Neural progenitor cell (in vitro differentiated cells): ENCODE measurements at places on chromosomes 3 and 15. TPM values are rescaled to one million over a fixed set of nuclear protein-coding genes. Genes with fewer than 3 reads are reported as not detected.

The ACAN gene
- 0.06 and 0.34 TPM in 2 replicates for total RNA-seq

The GOLGA8T gene
- total RNA-seq = not detected in 2 replicates

The GRAMD1C gene
- 10.7 and 12.2 TPM in 2 replicates for total RNA-seq

The GRM2 gene
- 1.9 and 4.9 TPM in 2 replicates for total RNA-seq

The RTP4 gene
- total RNA-seq = not detected in 2 replicates

The ARRDC4 gene
- total RNA-seq = 19.9 and 28.2 TPM in 2 replicates

The CRYGS gene
- 1.1 and 1.4 TPM in 2 replicates for total RNA-seq

The MEGF11 gene
- total RNA-seq = 0.06 and 1.5 TPM in 2 replicates

The GOLGA8M gene
- not detected in 2 replicates for total RNA-seq

The AHSG gene
- total RNA-seq = not detected in 2 replicates

The SPTSSB gene
- total RNA-seq = 1.1 and 1.2 TPM in 2 replicates

The NR1I2 gene
- total RNA-seq = 0.22 and 0.69 TPM in 2 replicates

The NUSAP1 gene
- total RNA-seq = 388 and 525 TPM in 2 replicates

The TAGLN3 gene
- total RNA-seq = 46.6 and 51.2 TPM in 2 replicates

- peak; percentile 30 for DNase-seq
- H3K4me1 ChIP-seq = peaks cover 23% of the 10 kb centered on the region
- H3K4me3 ChIP-seq = peak overlapping the region; percentile 3
- no peaks in the 10 kb centered on the region for H3K27me3 ChIP-seq
- H3K27ac ChIP-seq = no peak overlapping the region
- no peaks in the 10 kb centered on the region for H3K36me3 ChIP-seq
Observed at GRCh38 chr3:177481329-177481728, 284.0 kb upstream of the TBL1XR1 start.

DNA sequence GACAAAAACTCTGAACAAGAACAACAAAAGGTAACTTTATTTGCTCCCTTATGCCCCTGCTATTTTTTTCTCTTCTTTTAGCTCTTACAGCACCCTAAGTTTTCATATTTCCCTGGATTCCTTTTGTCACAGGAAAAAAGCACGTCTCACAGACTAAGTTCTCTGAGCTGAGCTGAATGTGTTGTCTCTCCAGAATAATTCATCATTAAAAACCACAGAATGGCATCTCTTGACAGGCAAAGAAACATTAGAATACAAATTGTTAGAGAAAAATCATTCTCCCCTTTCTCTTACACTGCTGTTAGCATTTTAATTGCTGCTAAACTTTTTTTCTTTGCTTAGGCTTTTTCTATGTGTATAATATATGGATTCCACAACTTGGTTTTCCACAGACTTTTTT lies 48.7 kb upstream of the SECISBP2L start:
- H3K27ac ChIP-seq = no peak overlapping the region
- no peaks in the 10 kb centered on the region for H3K27me3 ChIP-seq
- H3K4me3 ChIP-seq = no peak overlapping the region

GRCh38 chr3:138406606-138407005 lies 27.8 kb upstream of the ESYT3 start:
- no peak for DNase-seq
- no peaks in the 10 kb centered on the region for H3K27me3 ChIP-seq
- H3K27ac ChIP-seq = no peak overlapping the region
- H3K4me1 ChIP-seq = peaks cover 7% of the 10 kb centered on the region
- no peak overlapping the region for H3K4me3 ChIP-seq

DNA sequence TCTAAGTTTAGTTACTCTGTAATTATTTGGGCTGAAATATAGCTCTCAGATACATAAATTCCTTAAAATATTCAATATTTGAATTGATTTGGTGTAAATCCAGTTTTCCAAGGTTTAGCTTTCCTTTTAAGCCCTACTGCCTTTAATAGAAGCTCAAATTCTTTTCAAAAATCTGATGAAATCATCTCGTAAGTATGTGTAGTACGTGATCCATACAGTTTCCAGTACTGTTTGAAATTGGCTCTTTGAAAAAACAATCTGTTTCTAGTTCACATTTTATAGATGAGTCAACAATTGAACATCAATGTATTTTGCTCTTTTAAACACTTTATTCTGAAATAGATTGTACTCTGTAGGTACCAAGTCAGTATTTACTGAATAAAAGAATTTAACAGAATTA lies 84.2 kb downstream of the LRRC49 start:
- no peak overlapping the region for H3K27ac ChIP-seq
- no peaks in the 10 kb centered on the region for H3K27me3 ChIP-seq
- no peaks in the 10 kb centered on the region for H3K4me1 ChIP-seq
- H3K4me3 ChIP-seq = no peak overlapping the region

- no peaks in the 10 kb centered on the region for H3K27me3 ChIP-seq
- no peak for DNase-seq
- no peak overlapping the region for H3K27ac ChIP-seq
- no peaks in the 10 kb centered on the region for H3K36me3 ChIP-seq
- H3K4me1 ChIP-seq = peaks cover 20% of the 10 kb centered on the region
- no peak overlapping the region for H3K4me3 ChIP-seq
Observed at GRCh38 chr3:194869482-194870169, 183.9 kb downstream of the FAM43A start.

GRCh38 chr3:189849262-189849661 lies 218.1 kb downstream of the TP63 start:
- no peaks in the 10 kb centered on the region for H3K27me3 ChIP-seq
- no peak overlapping the region for H3K27ac ChIP-seq
- no peaks in the 10 kb centered on the region for H3K36me3 ChIP-seq
- no peaks in the 10 kb centered on the region for H3K4me1 ChIP-seq
- no peak for DNase-seq

DNA sequence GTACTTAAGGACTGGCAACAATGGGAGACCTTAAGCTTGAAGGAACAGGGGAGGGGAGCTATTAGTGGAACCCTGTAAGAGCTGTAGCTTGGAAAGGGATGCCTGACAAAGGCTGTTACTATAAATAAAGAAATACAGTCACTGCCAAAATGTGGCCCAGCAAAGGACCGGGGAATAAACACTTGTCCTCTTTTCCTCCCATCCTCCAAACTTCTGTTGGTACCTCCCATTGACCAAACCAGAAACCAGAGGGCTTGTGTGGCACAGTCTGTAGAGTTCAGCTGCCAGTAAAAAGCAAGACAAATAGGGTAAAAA lies 25.1 kb upstream of the TCF12 start:
- H3K4me1 ChIP-seq = peaks cover 18% of the 10 kb centered on the region
- H3K36me3 ChIP-seq = no peaks in the 10 kb centered on the region
- DNase-seq = no peak
- H3K4me3 ChIP-seq = no peak overlapping the region
- H3K27ac ChIP-seq = no peak overlapping the region

- H3K4me1 ChIP-seq = no peaks in the 10 kb centered on the region
- no peaks in the 10 kb centered on the region for H3K27me3 ChIP-seq
- no peak overlapping the region for H3K4me3 ChIP-seq
- DNase-seq = no peak
- H3K27ac ChIP-seq = no peak overlapping the region
Observed at GRCh38 chr3:110384601-110385000, 687.0 kb upstream of the NECTIN3 start.

DNA sequence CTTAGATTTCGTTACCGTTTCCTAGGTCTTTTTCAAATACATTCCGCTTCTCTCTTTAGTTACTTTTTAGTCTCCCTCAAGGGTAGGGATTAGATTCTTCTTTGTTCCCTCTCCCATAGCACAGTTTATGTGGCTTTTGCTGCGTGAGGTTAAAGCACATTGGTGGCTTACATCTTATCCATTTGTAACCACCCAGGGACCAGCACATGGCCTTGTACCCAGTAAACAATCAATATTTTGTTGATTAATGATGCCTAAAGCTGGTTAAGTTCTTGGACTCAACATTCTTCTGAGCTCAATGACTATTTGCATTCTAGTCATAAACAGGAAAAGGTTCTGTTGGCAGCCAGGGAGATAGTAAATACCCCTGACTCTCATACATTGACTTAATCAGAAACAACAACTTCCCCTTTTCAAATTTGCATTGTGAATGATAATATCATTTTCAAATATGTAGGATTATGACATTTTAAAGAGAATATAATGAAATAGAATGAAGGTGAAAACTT lies 60.2 kb downstream of the CACNA1D start:
- H3K36me3 ChIP-seq = no peaks in the 10 kb centered on the region
- no peaks in the 10 kb centered on the region for H3K27me3 ChIP-seq

- H3K4me1 ChIP-seq = no peaks in the 10 kb centered on the region
- DNase-seq = no peak
- H3K36me3 ChIP-seq = no peaks in the 10 kb centered on the region
- H3K27ac ChIP-seq = no peak overlapping the region
- no peaks in the 10 kb centered on the region for H3K27me3 ChIP-seq
Observed at GRCh38 chr3:69558912-69559311, 173.0 kb upstream of the FRMD4B start.

DNA sequence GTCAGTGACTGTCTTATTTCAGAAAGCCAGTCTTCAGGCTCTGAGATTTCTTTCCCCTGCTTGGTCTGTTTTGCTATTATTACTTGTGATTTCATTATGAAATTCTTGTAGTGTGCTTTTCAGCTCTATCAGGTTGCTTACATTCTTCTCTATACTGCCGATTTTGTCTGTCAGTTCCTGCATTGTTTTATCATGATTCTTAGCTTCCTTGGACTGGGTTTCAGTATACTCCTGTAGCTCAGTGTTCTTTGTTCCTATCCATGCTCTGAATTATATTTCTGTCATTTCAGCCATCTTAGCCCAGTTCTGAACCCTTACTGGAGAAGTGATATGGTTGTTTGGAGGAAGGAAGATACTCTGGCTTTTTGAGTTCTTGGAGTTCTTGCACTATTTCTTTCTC lies 40.5 kb downstream of the CEP63 start:
- no peak overlapping the region for H3K27ac ChIP-seq
- peaks cover 7% of the 10 kb centered on the region for H3K36me3 ChIP-seq
- no peaks in the 10 kb centered on the region for H3K27me3 ChIP-seq
- no peaks in the 10 kb centered on the region for H3K4me1 ChIP-seq
- H3K4me3 ChIP-seq = no peak overlapping the region
- no peak for DNase-seq

GRCh38 chr3:72161881-72162595 lies 377.1 kb upstream of the PROK2 start:
- no peaks in the 10 kb centered on the region for H3K27me3 ChIP-seq
- H3K4me3 ChIP-seq = no peak overlapping the region
- no peaks in the 10 kb centered on the region for H3K36me3 ChIP-seq

DNA sequence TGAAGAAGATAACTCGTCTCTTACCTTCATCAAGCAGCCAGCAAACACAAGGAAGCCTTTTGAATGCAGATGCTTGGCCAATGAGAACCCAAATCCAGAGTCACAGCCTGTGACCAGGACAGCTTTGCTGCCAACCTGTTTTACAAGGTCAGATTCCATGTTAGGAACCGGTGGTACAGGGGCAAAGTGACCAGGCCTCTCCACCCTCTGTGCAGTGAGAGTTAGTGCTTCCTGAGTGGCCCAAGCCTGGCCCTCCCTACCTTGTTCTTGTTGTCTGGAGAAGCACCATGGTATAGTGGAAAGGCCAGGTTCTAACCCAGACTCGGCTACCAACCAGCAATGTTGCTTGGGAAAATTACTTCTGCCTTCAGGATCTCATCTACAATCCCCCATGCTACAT lies 23.4 kb downstream of the BDH1 start:
- H3K4me3 ChIP-seq = no peak overlapping the region
- no peak for DNase-seq

DNA sequence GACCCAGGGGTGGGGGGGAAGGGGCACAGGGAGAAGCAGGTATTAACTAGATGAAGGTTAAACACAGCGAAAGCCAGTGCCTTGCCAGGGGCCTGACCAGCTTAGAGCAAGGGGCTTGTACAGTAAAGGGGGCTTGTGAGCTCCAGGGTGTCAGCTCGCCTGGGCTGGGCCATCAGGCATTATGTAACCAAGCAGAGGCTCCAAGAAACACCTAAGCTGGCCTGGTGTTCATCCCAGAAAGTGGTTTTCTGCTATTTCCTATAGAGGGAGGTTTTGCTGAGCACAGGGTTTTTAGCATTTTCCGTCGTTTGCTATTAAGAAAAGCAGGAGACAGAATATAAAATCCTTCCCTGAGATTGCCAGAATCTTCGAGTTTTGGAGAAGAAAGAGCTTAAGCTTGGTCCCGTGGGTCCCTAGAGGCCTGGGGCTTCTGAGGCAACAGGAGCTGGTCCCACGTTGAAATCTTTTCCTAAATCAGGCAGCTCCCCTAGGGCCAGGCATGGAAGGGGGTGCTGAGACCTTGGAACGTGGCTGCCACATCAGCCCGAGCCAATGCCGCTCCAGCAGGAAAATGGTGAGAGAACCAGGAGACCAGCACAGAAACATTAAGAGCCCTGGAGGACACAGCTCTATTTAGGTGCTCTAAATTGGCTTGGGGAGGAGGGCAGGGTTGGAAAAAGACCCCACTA lies 71.4 kb downstream of the ISG20 start:
- peaks cover 40% of the 10 kb centered on the region for H3K27me3 ChIP-seq
- no peaks in the 10 kb centered on the region for H3K36me3 ChIP-seq
- no peak overlapping the region for H3K4me3 ChIP-seq
- no peaks in the 10 kb centered on the region for H3K4me1 ChIP-seq
- H3K27ac ChIP-seq = no peak overlapping the region
- DNase-seq = no peak

- no peaks in the 10 kb centered on the region for H3K27me3 ChIP-seq
- no peaks in the 10 kb centered on the region for H3K4me1 ChIP-seq
- no peak for DNase-seq
- H3K36me3 ChIP-seq = no peaks in the 10 kb centered on the region
- H3K4me3 ChIP-seq = no peak overlapping the region
- H3K27ac ChIP-seq = no peak overlapping the region
Observed at GRCh38 chr3:158279609-158280008, 169.7 kb downstream of the RSRC1 start.

GRCh38 chr3:160490166-160490565 lies 40.6 kb upstream of the TRIM59 start:
- H3K27me3 ChIP-seq = no peaks in the 10 kb centered on the region
- DNase-seq = no peak

- no peak overlapping the region for H3K27ac ChIP-seq
- H3K4me1 ChIP-seq = peaks cover under 1% of the 10 kb centered on the region
- H3K27me3 ChIP-seq = no peaks in the 10 kb centered on the region
- H3K36me3 ChIP-seq = no peaks in the 10 kb centered on the region
- H3K4me3 ChIP-seq = no peak overlapping the region
Observed at GRCh38 chr15:95247071-95247984, 1016.0 kb downstream of the MCTP2 start.

GRCh38 chr15:22936577-22937472 lies 43.3 kb downstream of the CYFIP1 start:
- no peak overlapping the region for H3K4me3 ChIP-seq
- no peaks in the 10 kb centered on the region for H3K4me1 ChIP-seq

- H3K27me3 ChIP-seq = no peaks in the 10 kb centered on the region
- DNase-seq = no peak
- no peak overlapping the region for H3K27ac ChIP-seq
- H3K4me1 ChIP-seq = no peaks in the 10 kb centered on the region
- no peaks in the 10 kb centered on the region for H3K36me3 ChIP-seq
Observed at GRCh38 chr3:4744405-4745234, 234.6 kb upstream of the BHLHE40 start.

DNA sequence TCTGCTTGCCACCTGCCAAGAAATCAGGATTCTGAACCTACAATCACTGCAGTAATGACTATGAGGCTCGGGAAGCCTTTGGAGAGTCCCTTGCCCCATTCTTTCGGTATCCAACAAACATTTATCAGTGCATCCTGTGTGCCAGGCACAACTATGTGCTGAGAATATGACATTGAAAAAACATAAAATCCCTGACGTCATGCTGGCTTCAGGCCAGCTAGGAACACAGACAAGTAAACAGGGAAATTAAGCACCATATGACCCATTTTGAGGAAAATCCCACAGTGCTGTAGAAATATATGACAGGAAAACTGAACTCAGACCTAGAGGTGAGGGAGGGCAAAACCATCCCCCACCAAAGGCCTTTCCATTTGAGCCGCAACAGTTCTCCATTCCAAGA lies 34.1 kb upstream of the DET1 start:
- H3K36me3 ChIP-seq = no peaks in the 10 kb centered on the region
- DNase-seq = no peak
- H3K4me1 ChIP-seq = peaks cover 4% of the 10 kb centered on the region
- no peaks in the 10 kb centered on the region for H3K27me3 ChIP-seq
- H3K27ac ChIP-seq = no peak overlapping the region

GRCh38 chr3:190077395-190078045 lies 43.2 kb downstream of the P3H2 start:
- no peaks in the 10 kb centered on the region for H3K36me3 ChIP-seq
- H3K27ac ChIP-seq = no peak overlapping the region
- no peak for DNase-seq
